H4 (cell line): ENCODE measurements at places on chromosomes 6 and 20.

DNA sequence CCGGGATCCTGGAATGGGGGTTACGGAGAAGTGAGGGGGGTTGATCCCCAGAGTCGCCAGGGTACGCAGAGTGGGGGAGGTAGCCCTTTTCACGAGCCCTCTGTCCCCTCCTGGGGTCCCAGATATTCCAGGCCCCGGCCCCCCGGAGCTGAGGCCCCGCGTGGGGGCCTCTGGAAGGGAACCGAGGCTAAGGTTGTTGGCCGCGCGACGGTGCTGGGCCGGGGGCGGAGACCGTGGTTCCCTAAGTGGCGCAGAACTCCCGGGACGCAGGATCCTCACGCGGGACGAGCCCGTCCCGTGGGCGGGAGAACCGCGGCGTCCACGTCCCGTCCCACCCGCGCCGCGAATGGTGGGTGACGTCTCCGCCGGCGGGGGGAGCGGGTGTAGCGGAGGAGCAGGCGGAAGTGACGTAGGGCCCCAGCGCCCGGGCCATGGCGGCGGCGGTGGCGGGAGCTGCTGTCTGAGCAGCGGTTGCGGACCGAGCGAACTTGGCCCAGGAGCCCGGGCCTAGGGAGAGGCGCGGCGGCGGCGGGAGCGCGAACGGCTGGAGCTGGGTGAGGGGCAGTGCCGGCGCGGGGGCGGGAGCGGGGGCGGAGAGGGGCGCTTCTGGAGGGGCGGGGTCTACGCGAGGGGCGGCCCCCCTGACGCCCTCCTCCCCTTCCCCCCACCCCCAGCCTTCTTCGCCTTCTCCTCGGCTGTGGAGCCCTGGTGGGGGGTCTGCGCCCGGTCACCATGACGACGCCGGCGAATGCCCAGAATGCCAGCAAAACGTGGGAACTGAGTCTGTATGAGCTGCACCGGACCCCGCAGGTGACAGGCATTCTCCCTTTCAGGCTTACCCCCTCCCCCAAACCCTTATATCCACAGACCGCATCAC, at the start of gene RING1:
Gene RING1, plus strand, starts transcription at position 410 of the 877 bp plus-strand sequence. Its CDS starts 323 bp downstream, at position 733.
- DNase-seq: peak; percentile 64

DNA sequence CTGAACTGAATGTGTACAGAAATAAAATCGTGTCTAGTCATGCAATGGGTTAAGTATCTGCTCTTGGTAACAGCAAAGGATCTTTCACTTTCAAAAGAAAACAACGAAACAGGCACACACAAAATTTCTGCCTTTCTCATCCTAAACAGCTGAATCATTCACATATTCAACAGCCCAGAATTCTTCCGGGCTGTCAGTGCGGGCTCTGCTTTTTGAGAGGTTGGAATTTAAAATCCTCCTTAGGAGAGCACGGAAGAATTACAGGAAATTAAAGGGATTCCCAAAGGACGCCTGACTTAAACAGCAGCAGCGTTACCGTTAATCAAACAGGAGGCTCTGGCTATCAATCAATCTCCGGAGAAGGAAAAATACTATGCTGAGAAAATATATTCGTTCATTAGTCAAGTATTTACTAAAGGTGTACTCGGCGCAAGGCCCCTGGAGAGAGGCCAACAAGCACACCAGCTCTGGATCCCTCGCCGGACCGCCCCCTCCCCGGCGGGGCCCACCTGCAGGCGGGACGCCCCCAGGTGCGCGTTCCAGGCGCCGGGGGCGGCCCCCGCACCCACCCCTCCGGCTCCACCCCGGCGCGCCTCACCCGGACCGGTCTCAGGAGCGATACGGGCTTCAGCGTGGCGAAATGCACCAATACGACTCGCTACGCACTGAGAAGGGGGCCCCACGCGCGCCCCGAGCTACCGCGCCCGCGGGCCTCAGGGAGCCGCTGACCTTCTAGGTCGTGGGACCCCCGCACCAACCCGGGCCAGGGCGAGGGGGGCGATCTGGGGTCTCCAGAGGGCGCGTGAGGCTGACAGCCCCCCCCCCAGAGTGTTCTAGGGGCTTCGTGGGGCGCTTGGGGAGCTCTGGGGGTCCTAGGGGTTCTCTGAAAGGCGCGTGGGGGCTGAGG, 1.0 kb downstream of the NAPB start:
- DNase-seq: peak; percentile 16

- DNase-seq: no peak
Observed at GRCh38 chr20:60389441-60389840, 431.2 kb downstream of the CDH26 start.

DNA sequence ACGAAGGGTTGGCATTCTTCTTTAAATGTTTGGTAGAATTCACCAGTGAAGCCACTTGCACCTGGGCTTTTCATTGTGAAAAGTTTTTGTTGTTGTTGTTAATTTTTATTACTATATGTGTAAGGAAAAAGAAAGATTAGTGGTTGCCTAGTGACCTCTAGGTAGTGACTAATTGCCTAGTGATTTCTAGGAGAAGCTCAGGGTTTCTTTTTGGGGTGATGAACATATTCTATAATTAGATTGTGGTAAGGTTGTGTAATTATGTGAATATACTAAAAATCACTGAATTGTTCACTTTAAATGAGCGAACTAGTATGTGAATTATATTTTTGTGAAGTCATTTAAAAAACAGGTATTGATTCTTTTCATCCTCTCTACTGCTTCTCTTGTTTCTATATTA, 123.8 kb upstream of the TMEM170B start:
- DNase-seq: no peak

- DNase-seq: no peak
Observed at GRCh38 chr6:134368670-134369069, 50.8 kb upstream of the SGK1 start.

DNA sequence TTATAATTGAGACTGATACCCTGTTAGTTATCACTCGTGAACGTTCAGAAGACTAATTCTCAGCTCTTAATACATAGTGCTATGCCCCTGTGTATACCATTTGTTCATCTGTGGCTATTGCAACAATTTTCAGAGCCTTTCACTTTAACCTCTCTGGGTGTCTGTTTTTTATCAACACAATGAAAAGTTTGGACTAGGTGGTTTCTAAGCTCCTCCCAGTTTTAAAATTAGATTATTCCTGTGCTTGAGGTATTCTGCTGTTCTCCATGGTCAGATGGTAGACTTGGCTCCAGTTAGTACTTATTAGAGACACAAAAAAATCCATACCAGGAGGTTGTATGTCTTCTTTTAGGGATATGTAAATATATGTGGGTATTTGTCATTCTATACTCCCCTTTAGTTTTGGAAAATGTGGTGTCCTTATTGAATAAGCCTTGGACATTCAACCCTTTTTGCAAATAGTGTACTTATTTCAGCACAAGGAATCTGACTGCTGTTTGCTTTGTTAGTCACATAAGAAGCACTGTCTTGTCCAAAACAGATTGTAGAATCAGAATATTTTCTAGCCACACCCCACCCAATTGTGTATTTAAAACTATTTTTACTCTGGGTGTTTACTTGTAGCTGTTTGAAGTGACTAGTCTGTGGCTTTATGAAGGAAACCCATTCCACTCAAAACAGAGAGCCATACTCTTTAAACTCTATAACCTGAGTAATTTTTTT, 2.0 kb upstream of the COL10A1 start:
- DNase-seq: no peak
